Activated CD4-positive, alpha-beta T cell treated with anti-CD3 and anti-CD28 coated beads, Interleukin-2, amount 50 U/mL, for 1 hour (primary cell): ENCODE measurements at places on chromosomes 6 and 20.

- no peak for DNase-seq
These were observed 85.5 kb upstream of the FRMD1 start for GRCh38 chr6:168164462-168165061.

GRCh38 chr20:10609276-10609675, 64.5 kb downstream of the JAG1 start:
- DNase-seq, result no peak

DNA sequence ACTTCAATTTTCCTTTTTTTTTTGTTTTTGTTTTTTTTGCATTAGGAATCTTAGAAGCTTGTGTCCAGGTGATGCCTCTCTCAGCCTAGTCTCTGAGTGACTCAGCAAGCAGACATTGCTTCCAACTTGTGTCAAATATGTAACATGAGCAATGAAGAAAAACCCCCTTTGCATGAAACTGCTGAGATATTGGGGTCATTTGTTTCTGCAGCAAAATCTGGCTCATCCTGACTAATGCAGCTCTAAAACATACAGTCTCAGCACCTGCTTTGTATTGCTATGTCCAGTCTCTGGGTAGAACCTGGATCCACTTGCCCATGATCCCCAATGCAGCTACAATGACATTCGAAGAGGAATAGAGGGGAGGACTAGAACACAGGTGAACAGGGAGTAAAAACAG, 55.7 kb upstream of the LRFN2 start:
- no peak for DNase-seq

- no peak for DNase-seq
These were observed 165.2 kb upstream of the CENPW start for GRCh38 chr6:126174697-126175096.

- no peak for DNase-seq
These were observed 509.7 kb upstream of the MARCKS start for GRCh38 chr6:113347436-113347835.

GRCh38 chr6:107932580-107932979, 25.4 kb downstream of the SEC63 start:
- DNase-seq, result no peak

DNA sequence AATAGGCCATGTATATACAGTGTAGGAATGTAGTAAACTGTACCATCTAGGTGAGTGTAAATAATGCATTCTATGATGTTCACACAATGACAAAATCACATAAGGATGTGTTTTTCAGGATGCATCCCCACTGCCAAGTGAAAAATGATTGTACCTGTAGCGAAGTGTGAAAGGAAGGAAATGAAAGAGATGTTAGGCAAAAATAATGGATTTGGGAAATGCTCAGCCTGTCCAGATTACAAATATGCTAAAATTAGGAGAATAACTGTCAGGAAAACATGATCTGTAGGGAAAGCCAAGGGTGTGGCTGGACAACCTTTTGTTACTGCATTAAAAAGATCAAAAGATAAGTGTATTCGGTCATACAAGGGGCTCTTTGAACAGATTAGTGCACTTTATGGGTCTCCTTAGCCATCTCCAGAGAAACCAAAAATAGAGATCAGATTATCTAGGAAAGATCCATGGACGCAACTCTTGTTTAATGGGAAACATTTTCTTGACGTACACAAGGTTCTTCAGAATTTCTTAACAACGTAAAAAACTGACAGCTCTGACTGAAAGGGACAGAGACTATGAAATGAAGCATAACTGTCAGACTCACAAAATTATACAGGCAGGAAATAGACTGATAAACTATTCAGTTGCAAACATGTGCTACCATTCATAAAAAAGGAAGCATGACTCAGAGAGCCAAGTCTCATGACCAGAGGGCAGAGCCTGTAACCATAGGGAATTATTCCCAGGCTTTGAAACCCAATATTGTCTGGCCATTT, 253.6 kb upstream of the RAB32 start:
- DNase-seq, result no peak

DNA sequence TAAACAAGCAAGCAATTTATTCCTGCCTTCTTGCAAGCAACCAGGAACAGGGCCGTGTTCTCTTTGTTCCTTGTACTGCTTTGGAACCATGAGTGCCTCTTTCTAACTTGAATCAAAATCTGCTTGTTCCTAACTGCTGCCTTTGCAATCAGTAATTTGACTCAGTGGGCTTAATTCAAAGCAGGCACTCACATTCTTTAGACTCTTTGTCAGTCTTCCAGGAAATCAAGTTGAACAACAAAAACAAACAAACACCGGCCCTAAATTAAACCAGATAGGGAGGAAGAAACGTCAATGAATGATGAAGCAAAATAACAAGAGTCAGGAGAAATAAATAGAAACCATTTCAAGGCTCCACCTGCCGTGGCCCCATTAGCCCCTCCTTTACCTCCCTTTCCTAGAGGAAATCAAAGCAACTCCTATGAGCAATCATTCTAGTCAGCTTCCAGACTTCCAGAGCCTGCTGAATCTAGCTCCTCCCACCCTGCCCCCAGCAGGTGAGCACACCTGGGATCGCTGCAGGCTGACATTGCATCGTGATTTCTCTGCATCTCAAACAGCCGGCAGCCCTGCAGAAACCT, 582.2 kb upstream of the FLRT3 start:
- no peak for DNase-seq

DNA sequence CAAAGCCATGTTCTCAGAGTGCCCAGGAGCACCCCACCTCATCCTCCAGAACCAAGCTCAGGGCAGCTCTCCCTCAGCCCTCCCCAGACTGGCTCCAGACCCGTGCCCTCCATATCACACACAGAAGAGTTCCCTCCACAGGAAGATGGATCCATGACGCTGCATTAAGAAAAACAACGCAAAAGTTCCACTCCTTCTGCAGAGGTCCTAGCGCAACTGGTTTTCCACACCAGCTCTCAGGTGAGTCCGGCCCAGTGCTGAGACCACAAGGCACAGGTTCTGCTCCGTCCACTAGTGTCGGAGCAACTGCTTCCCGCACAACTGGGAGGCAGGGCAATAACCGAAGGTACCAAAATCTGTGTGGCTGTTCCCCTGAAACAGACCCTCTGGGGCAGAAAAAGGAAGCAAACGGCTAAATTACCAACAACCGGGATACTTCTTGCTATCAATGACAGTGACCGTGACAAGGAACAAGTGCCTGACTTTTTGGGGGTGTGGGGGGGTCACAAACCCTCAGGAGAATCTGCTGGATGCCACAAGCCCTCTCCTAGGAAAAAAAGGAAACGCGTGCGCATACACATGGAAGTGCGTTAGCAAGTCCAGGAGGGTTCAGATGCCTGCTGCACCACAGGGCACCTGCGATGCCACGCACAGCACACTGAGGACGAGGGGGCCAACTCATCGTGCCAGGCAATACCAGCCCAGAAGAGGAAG, 49.2 kb downstream of the MYH7B start:
- DNase-seq, result no peak

DNA sequence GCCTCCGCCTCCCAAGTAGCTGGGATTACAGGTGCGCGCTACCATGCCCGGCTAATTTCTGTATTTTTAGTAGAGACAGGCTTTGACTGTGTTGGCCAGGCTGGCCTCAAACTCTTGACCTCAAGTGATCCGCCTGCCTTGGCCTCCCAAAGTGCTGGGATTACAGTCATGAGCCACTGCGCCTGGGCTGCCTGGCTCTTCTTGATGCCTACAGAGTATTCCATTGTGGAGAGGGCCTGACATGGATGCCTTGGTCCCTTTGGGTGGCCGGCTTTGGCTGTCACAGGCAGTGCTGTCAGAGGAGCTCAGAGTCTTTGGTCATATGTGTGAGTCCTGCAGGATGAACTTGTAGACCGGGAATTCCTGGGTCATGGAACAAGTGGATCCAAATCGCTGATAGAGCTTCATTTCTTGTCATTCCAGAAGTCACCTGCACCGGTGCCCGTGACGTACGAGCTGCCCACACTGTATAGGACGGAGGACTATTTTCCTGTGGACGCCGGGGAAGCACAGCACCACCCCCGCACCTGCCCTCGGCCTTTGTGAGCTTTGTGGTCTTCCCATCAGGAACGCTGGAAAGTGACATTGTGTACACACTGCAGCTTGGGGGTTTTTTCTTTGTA, 55.1 kb downstream of the ADNP start:
- no peak for DNase-seq

DNA sequence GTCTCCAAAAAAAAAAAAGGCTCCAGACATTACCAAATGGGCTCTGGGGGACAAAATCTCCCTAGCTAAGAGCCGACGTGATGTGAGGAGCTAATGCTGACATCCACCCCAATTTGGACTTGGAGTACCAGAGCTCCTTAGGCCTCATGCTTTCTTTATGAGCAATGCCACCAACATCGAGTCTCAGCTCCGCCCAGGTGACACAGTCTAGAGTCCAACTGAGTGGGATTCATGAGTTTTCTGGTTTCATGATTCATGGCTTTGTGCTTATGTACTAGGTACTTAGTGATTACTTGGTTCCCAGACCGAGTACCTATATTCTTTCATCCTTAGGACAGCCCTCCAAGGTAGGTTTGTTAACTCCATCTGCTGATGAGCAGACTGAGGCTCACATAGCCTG, 4.4 kb downstream of the ANKRD60 start:
- no peak for DNase-seq

GRCh38 chr20:21395051-21395665, 2.2 kb downstream of the NKX2-4 start:
- no peak for DNase-seq

DNA sequence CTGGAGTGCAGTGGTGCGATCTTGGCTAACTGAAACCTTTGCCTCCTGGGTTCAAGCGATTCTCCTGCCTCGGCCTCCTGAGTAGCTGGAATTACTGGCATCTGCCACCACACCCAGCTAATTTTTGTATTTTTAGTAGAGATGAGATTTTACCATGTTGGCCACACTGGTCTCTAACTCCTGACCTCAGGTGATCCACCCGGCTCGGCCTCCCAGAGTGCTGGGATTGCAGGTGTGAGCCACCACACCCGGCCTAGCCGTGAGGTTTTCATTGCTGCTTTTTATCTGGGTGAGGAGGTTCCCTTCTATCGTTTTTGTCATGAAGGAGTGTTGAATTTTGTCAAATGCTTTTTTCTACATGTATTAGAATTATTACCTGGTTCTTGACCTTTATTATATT, 23.9 kb downstream of the SRC start:
- no peak for DNase-seq

DNA sequence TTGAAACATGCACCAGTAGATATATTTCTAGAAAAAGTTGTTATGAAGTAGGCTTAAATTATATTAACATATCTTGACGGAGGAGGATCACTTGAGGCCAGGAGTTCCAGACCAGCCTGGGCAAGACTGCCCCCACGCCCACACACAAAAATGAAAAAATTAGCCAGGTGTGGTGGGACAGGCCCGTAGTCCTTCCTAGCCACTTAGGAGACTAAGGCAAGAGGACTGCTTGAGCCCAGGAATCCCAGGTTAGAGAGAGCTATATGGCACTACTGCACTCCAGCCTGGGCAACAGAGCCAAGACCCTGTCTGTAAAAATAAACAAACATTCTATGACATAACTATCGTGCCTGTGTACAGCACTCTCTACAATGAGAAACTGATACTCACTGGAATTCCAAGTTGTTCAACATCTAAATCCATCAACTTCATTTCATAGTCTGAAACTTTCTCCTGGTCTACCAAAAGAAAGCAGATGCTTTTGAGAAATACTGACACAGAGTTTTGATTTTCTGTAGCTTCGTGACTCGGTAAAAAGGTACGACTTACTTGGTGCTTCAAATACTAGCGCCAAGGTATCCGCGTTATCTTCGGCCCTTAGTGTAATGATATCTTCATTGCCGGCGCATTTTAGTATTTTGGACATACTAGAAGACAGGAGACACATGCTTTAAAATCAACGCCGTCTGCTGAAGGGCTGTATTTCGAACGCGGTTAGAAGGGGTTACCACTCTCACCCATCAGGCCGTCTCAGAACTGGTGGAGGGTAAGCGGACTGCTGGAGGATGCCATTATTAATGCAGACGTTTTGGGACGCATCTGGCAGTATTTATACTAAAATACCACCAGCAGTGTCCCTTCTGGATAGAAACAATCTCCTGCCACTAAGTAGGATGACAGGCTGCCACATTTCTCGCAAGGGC, 1.3 kb downstream of the PCNA start:
- no peak for DNase-seq

- DNase-seq, result no peak
These were observed 10.9 kb downstream of the CUL9 start for GRCh38 chr6:43192911-43193310.

- DNase-seq, result no peak
These were observed 64.6 kb upstream of the TXNDC5 start for GRCh38 chr6:7974938-7975763.

DNA sequence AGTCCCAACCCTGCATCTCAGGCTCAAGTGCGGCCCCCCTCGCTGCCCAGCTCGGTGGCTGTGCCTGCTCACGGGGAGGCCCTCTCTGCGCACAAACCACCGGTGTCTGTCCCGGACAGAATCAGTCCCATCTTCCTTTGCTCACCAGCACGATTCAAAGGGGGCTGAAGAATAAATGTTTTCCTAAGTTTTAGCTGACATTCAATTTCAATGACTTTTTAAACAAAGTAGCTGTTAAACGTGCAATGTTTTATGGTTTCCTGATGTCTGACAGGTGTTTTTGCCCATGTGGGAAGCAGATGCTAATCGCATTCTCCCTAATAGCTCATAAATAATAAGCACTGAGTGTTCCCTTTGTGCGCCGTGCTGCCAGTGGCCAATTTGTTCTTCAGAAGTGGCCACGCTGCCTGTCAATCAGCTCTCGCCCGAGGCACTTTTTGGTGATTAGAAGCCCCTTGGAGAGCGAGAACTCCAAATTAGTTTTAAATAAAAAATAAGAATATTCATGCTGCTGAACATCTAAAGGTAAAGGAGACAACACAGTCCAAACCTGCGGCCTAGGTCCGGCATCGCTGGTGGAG, 26.3 kb downstream of the BHLHE23 start:
- DNase-seq, result no peak

DNA sequence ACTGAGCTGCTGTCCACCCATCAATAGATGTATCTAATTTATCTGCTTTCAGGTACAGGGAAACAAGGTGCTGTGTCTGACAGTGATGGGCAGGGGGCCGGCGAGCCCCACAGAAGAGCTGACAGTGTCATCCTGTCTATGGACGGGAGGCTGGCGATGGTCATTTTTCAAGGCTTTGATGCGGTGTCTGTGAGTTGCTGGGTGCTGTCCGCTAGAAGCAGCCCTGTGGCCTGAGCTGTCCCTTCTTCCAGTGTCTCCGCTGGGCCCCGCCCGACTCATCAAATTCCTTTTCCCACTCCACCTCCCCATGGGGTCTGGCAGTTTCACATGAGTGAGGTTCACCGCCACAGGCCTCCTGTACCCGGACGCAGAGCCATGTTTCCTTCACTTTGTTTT, 161.4 kb upstream of the PMEPA1 start:
- no peak for DNase-seq

DNA sequence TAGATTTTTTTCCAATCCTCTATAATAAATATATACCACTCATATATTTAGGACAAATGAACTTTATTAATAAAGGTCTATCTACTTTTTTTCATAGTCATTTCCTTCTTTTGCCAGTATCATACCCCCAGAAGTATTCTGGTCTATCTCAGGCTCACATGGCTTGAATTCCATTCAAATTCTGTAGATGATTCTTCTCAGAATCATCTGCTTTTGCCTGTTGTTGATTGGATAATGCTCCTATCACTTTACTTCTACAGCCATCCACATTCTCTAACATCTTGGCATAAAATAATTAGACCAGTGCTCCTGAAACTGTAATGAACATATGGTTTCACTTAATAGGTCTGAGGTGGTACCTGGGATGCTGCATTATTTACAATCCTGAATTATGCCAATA, 121.2 kb downstream of the GFRAL start:
- no peak for DNase-seq
